ENCODE measurements at places on chromosomes 4 and X. TPM values are rescaled to one million over a fixed set of nuclear protein-coding genes. Genes with fewer than 3 reads are reported as not detected.

The MFAP3L gene
- 1.5 TPM for polyA plus RNA-seq

The PCDH7 gene
- polyA plus RNA-seq = 0.64 TPM

The DCAF8L2 gene
- polyA plus RNA-seq = not detected

The STATH gene
- polyA plus RNA-seq = 11.9 TPM

DNA sequence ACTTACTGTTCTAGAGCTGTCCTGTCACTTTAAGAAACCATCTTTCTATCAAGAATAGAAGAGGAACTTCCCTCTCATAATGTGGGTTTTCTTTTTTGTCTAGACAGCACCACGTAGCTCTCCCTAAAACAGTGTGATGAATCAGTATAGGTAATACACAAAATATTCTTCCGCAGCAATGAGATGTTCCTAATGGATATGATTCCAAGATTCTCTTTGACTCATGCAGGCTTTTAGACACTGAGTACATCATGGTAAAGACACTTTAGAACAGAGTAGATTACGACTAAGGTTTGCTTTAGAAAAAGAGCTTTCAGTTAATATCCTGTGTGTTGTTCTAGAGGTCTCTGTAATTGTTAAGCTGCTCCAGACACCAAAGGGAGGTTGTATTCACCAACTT is 69.8 kb downstream of the PTTG2 start:
- no peak overlapping the region for H3K27ac ChIP-seq
- H3K4me3 ChIP-seq = no peak overlapping the region
- H3K36me3 ChIP-seq = peaks cover 40% of the 10 kb centered on the region
- H3K4me1 ChIP-seq = peaks cover 6% of the 10 kb centered on the region
- no peak for DNase-seq

- no peak overlapping the region for H3K27ac ChIP-seq
- H3K4me1 ChIP-seq = peaks cover 16% of the 10 kb centered on the region
- no peak for DNase-seq
- H3K27me3 ChIP-seq = peaks cover 14% of the 10 kb centered on the region
Observed at GRCh38 chr4:7959078-7959477, 19.4 kb upstream of the AFAP1 start.

DNA sequence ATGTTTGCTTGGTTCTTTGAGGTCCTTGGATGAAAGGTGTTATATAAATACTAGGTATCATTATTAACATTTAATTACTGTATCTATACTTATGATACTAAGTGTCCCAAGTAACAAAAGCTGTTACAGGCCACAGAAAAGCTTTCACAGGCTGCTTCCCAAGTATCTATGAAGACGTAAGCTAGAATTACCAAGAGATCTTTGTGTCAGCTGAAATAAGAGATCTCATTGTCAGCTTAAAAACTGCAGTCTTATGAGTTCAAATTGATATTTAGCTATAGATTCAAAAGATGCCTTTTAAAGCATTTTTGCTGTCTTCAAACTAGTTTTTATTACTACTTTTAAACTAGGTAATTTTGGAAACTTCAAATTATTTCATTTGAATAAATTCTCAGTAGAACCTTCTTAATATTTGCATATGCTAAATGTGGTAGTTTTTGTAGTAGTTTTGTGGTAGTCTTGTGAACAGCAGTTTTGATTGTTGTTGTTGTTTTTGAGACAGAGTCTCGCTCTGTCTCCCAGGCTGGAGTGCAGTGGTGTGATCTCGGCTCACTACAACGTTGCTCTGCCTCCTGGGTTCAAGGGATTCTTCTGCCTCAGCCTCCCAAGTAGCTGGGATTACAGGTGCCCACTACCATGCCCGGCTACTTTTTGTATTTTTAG is 170.0 kb upstream of the RPL34 start:
- H3K4me3 ChIP-seq = no peak overlapping the region
- peaks cover 15% of the 10 kb centered on the region for H3K4me1 ChIP-seq
- no peaks in the 10 kb centered on the region for H3K27me3 ChIP-seq

GRCh38 chr4:158670975-158671664 is 567 bp downstream of the C4orf46 start:
- peak overlapping the region; percentile 83 for H3K4me3 ChIP-seq
- no peaks in the 10 kb centered on the region for H3K36me3 ChIP-seq
- H3K27me3 ChIP-seq = no peaks in the 10 kb centered on the region
- H3K27ac ChIP-seq = peak overlapping the region; percentile 97
- peaks cover 5% of the 10 kb centered on the region for H3K4me1 ChIP-seq
- peak; percentile 23 for DNase-seq

GRCh38 chrX:25012433-25012735 is 3.4 kb downstream of the ARX start:
- peaks cover 97% of the 10 kb centered on the region for H3K27me3 ChIP-seq
- no peak for DNase-seq
- H3K4me1 ChIP-seq = no peaks in the 10 kb centered on the region
- H3K4me3 ChIP-seq = no peak overlapping the region
- H3K36me3 ChIP-seq = no peaks in the 10 kb centered on the region
- H3K27ac ChIP-seq = no peak overlapping the region

- H3K36me3 ChIP-seq = no peaks in the 10 kb centered on the region
- H3K4me1 ChIP-seq = no peaks in the 10 kb centered on the region
- DNase-seq = no peak
Observed at GRCh38 chrX:115367951-115368350, 78.4 kb downstream of the LUZP4 start.

DNA sequence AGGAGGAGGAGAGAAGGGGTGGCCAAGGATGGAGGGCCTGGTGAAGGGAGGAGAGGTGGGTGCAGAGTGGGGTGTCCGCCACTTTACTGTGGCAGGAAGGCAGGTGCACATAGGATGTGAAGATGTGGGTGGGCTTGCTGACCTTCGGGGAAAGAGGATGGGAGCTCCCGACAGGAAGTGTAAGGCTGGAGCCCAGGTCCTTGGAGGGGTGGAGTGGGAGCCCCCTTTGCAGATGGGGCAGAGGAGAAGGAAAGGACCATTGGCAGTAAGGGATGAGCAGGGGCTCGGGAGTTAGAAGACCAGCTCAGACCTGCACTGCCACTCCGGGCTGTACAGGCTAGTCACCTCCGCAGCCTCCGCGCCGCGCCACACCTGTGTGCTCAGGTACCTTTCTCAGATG is 89.5 kb downstream of the EVC start:
- H3K27ac ChIP-seq = no peak overlapping the region

DNA sequence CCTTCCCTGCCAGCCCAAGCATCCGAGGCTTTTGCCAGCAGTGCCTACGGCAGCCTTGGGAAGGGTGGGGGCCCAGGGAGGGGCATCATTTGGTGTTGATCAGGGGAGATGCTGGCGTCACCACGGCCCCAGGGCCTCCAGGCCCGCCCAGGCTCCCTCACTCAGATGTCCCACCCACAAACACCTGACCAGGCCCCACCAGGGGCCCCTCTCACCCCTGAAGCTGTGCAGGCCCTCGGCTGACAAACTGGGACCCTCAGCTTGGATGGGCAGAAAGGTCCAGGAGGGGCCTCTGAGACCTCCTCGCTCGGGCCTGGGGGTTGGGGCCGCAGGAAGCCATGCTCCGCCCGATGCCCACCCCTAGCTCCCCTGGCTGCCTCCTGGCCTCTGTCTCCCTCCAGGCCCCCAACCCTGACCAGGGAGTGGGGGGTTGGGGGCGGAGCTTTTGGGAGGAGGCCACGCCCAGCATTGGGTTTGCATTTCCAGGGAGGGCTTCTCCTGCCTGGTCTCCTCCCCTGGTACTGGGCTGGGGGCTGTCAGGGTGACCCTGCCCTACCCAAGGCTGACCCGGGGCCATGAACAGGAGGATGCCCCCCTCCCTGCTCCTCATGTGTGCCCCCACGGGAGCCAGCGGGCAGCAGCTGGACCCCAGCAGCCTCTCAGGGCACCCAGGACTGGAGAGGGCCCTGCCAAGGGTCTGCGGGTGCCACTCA is 33.4 kb upstream of the SPON2 start:
- H3K27ac ChIP-seq = no peak overlapping the region
- no peak overlapping the region for H3K4me3 ChIP-seq
- H3K27me3 ChIP-seq = no peaks in the 10 kb centered on the region
- peaks cover 15% of the 10 kb centered on the region for H3K36me3 ChIP-seq
- DNase-seq = no peak
- H3K4me1 ChIP-seq = peaks cover 33% of the 10 kb centered on the region

- H3K4me1 ChIP-seq = peaks cover 22% of the 10 kb centered on the region
- peak overlapping the region; percentile 92 for H3K4me3 ChIP-seq
- peak; percentile 13 for DNase-seq
- H3K27me3 ChIP-seq = no peaks in the 10 kb centered on the region
- no peak overlapping the region for H3K27ac ChIP-seq
Observed at GRCh38 chr4:110198049-110198434, 373 bp downstream of the ELOVL6 start.

DNA sequence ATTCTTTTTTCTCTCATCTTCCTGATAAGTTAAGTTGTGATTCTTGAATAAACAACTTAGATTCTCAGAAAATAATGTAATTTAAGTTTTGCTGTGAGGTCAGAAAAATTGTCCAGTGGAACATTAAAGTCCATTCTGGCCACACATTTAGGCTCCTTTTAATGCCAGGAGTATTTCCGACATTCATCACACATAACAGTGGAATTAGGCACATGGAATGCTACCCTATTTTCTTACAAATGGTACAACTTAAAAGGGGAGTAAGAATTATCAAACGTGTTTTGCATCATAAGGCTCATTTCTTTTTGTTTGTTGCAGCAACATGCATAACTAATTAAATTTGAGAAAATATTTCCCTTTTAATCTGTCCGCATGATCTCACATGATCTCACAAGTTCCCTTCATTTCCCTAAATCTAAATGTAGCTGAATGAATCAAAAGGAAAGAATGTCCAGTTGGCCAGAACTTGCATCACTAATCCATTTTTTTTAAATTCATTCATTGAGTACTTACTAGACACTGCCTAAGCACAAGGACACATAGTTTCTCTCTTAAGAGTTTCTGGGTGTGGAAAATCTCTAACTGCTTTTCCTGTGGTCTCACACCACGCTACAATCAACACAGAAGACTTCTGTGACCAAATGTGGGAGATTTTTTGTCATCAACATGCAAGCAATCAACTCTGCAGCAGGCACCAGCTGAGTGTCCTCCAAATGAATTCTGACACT is 22.0 kb downstream of the SPARCL1 start:
- no peak for DNase-seq
- no peak overlapping the region for H3K4me3 ChIP-seq
- H3K36me3 ChIP-seq = no peaks in the 10 kb centered on the region
- H3K4me1 ChIP-seq = no peaks in the 10 kb centered on the region

DNA sequence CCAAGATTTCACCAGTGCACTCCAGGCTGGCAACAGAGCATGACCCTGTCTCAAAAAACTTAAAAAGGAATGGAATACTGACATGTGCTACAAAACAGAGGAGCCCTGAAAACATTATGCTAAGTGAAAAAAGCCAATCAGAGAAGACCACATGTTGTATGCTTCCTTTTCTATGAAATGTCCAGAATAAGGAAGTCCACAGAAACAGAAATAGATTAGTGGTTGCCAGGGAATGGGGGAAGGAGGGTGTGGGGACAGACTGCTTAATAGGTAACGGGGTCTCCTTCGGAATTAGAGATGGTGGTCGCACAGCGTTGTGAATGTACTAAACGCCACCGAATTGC is 30.1 kb upstream of the KIAA0232 start:
- no peak for DNase-seq
- H3K27me3 ChIP-seq = no peaks in the 10 kb centered on the region
- H3K27ac ChIP-seq = no peak overlapping the region

DNA sequence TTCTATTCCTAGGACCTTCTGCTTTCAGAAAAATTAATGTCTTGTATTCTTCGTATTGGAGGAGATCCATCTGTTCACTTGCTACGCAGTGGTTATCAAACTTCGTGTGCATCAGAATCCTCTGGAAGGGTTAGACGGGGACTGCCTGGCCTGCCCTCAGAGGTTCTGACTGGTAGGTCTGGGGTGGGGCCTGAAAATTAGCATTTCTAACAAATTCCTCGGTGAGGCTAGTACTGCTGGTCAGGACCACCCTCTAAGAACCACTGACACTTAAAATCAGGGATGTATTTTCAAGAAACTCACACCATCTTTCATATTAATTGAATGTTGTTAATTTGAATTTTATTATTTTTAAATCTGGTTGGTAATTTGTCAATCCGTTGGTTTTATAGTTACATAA is 63.0 kb downstream of the MAPK10 start:
- DNase-seq = no peak
- H3K4me1 ChIP-seq = peaks cover 7% of the 10 kb centered on the region
- H3K27ac ChIP-seq = no peak overlapping the region

DNA sequence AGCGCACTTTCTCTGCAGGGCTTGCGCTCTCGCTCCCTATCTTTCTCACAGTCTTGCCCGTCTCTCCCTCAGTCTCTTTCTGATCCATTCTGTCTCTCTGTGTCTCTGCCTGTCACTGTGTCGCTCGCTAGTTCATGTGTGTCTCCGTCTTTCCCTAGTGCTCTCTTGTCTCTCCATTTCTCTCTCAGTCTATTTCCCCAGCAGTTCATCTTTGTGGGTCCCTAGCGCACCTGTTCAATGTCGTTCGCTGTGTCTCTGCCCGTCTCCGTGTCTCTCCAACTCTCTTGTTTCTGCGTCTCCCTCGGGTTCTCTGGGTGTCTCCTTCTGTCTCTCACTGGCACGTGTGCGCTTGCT is 1.5 kb downstream of the GPR101 start:
- H3K27me3 ChIP-seq = peaks cover 73% of the 10 kb centered on the region
- no peaks in the 10 kb centered on the region for H3K36me3 ChIP-seq

Data from thymus (tissue), 14 donors.